Dorsolateral prefrontal cortex (tissue), 122 donors: ENCODE measurements at places on chromosomes 3 and 15. TPM values are rescaled to one million over a fixed set of nuclear protein-coding genes. Genes with fewer than 3 reads are reported as not detected.

The TIMP4 gene
- total RNA-seq = 4.0 TPM

The KIF15 gene
- total RNA-seq = 1.9 TPM

The UNC13C gene
- total RNA-seq = 54.8 TPM

The GOLGA8Q gene
- total RNA-seq = 4.7 TPM

The CILP gene
- 0.41 TPM for total RNA-seq

The PDHB gene
- 76.9 TPM for total RNA-seq

The SLC7A14 gene
- 25.9 TPM for total RNA-seq

The CYP8B1 gene
- not detected for total RNA-seq

The AHSG gene
- not detected for total RNA-seq

The RTP3 gene
- total RNA-seq = not detected

The PCSK6 gene
- 34.0 TPM for total RNA-seq

The HTR3C gene
- not detected for total RNA-seq

The ANKUB1 gene
- total RNA-seq = not detected

The MYO5C gene
- 16.5 TPM for total RNA-seq

The ZNF385D gene
- 31.9 TPM for total RNA-seq

The SEMA3B gene
- 162 TPM for total RNA-seq

The SLC24A1 gene
- 10.5 TPM for total RNA-seq

The TUSC7 gene
- total RNA-seq = not detected

The LMLN gene
- total RNA-seq = 24.6 TPM

The VGLL4 gene
- total RNA-seq = 65.3 TPM

The NDN gene
- total RNA-seq = 52.7 TPM

The SCAANT1 gene
- total RNA-seq = 4.6 TPM

The TRAT1 gene
- not detected for total RNA-seq

The MKRN2OS gene
- total RNA-seq = 5.4 TPM

The PLSCR2 gene
- total RNA-seq = not detected

The ADGRG7 gene
- total RNA-seq = not detected

The ITIH1 gene
- total RNA-seq = not detected

The CLDN18 gene
- total RNA-seq = not detected

The GJD2 gene
- total RNA-seq = 4.7 TPM

The FBXO40 gene
- 3.0 TPM for total RNA-seq

The SLC12A1 gene
- total RNA-seq = 2.4 TPM

The C3orf22 gene
- 0.28 TPM for total RNA-seq

The CAMK2N2 gene
- 60.2 TPM for total RNA-seq

The ATP10A gene
- total RNA-seq = 8.0 TPM

The CA12 gene
- total RNA-seq = 2.3 TPM

The TICRR gene
- total RNA-seq = 0.15 TPM

The GOLGA8T gene
- 4.1 TPM for total RNA-seq

The SPSB4 gene
- total RNA-seq = 4.3 TPM

The PEX5L gene
- 230 TPM for total RNA-seq

The ABI3BP gene
- 6.7 TPM for total RNA-seq

The C3orf33 gene
- 6.8 TPM for total RNA-seq

The CASR gene
- total RNA-seq = 0.10 TPM

The ZNF619 gene
- total RNA-seq = 6.8 TPM

The CNTN4 gene
- total RNA-seq = 51.5 TPM

The LRRC3B gene
- total RNA-seq = 15.7 TPM

The GRAMD1C gene
- total RNA-seq = 17.2 TPM

The HCLS1 gene
- 33.0 TPM for total RNA-seq

The GALNT15 gene
- total RNA-seq = 92.4 TPM

The TMEM212 gene
- total RNA-seq = not detected

The CHRM5 gene
- total RNA-seq = 2.1 TPM

The KLHL40 gene
- 0.21 TPM for total RNA-seq

The CACNA2D2 gene
- total RNA-seq = 13.5 TPM

The IL5RA gene
- total RNA-seq = not detected

The GOLGA6D gene
- not detected for total RNA-seq

The PTPRG gene
- total RNA-seq = 37.6 TPM

The GOLGB1 gene
- 76.5 TPM for total RNA-seq
